NCI-H345 (cell line): ENCODE measurements at places on chromosomes 3 and 15.
A peak's percentile ranks its signal among the peaks of the same experiment; 100 is the strongest.

DNA sequence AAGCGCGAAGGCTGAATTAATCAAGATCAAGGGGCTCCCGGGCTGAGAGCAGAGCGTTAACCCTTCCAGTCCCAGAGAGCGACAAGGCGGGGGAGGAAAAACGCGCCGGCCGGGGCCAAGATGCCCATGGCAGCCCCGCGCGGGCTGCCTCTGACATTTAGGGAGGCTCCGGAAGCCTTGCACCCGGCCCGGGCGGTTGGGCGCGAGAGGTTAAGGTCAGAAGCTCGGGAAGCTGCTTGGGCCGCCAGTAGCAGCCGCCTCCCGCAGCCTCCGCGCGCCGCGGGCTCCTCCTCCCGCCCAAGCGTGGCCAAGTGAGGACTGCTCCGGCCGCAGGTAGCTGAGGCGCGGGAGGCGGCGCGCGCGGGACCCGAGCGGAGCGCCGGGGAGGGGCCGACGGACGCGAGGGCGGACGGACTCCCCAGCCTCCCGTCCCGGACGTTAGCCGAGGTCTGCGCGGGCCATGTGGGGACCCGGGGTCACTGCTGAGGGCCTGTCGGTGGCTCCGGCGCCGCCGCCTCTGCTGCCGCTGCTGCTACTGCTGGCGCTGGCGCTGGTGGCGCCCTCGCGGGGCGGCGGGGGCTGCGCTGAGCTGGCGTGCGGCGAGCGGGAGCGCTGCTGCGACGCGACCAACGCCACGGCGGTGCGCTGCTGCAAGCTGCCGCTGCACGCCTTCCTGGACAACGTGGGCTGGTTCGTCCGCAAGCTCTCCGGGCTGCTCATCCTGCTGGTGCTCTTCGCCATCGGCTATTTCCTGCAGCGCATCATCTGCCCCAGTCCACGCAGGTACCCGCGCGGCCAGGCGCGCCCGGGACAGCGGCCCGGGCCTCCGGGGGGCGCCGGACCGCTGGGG lies at the start of gene C3orf80:
TSS of gene C3orf80 (plus strand) at position 247 of the 850 bp plus-strand sequence. CDS start at position 461, 214 bp downstream.
- DNase-seq = peak; percentile 56

DNA sequence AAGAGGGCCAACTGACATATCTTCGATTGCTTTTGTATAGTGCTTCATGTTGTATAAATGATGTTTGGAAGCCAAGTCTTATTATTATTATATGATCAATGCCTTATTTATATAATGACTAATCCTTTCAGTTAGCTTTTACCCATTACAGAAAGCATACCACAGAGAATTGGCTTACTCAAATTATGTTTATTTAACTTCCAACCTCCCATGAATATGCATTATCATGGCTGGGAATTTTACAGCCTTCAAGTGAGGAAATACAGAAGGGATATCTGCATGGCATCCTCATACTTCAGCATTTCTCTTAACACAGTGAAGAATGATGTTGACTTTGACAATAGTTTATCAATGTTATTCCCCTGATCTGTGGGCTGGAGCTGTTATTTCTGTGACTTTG lies 225.9 kb upstream of the GAP43 start:
- DNase-seq = no peak

GRCh38 chr3:144055604-144056003 lies 84.0 kb downstream of the DIPK2A start:
- no peak for DNase-seq

DNA sequence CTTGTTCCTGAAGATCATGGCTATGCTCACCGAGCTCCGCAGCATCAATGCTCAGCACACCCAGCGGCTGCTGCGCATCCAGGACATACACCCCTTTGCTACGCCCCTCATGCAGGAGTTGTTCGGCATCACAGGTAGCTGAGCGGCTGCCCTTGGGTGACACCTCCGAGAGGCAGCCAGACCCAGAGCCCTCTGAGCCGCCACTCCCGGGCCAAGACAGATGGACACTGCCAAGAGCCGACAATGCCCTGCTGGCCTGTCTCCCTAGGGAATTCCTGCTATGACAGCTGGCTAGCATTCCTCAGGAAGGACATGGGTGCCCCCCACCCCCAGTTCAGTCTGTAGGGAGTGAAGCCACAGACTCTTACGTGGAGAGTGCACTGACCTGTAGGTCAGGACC lies 35.2 kb downstream of the NR1I2 start:
- DNase-seq = no peak

DNA sequence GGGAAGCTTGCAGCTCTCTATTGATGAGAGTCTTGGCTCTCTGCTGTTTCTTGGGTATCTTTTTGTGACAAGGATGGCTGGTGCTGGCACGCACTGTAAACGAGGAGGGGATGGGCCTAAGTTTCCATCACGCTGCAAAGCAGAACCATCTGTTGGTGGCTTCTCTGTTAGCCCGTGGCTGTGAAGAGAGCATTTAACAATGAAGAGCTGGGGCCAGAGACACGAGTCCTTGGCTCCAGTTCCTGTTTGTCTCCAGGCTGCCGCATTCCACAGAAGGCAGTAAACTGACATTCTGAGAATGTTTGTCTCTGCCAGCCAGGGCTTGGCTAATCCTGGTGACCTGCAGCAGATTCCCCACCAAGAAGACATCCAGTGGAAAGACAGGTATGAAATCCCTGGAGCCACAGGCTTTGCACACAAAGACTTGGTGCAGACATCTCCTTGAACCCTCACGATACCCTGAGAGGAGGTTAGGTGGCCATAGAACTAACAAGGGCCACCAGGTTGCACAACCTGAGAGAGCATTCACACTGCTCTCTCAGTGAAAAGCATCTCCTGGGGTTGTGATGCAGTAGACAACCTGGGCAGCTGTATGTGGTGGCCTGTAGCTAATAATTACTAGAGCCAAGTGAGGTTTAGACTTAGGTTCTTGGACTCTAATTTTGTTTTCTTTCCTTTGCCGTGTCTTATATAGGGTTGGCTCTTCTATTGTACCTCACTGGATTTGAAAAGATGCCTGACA lies 130.9 kb downstream of the ASB7 start:
- DNase-seq = no peak

GRCh38 chr15:74384881-74385643 lies 17.6 kb upstream of the CYP11A1 start:
- DNase-seq = no peak

DNA sequence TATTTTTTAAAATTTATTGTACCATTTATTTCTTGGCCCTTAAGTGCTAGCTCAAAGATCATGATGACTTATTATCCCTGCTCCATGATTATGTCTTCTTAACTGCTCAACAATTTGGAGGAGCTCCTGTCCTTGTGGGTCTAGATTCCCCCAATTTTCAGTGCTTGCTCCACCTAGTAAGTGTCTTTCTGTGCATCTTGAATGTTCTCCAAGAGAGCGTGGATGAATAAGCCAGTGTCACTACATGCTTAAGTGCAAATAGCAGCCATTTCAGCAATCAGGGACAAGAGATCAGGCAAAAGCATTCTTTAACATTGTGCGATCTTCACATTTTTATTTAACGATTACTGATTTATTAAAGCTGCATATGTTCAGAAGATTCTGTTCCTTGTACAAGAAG lies 99.4 kb downstream of the ALCAM start:
- DNase-seq = no peak

DNA sequence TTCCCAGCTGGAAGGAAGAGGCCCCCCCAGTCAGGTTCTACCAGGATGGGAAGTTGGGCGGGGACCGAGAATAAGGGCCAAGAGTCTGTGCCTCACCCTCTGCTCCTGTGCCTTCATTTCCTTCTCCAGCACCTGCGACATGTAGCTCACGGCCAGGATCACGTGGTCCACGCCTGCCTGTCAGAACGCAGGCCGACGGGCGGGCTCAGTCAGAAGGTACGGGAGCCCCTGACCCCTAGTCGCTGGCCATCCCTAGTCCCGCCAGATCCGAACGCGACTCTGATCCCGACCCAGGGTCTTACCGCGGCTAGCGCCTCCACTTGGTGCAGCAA lies 489 bp downstream of the GMPPB start:
- DNase-seq = peak; percentile 34

DNA sequence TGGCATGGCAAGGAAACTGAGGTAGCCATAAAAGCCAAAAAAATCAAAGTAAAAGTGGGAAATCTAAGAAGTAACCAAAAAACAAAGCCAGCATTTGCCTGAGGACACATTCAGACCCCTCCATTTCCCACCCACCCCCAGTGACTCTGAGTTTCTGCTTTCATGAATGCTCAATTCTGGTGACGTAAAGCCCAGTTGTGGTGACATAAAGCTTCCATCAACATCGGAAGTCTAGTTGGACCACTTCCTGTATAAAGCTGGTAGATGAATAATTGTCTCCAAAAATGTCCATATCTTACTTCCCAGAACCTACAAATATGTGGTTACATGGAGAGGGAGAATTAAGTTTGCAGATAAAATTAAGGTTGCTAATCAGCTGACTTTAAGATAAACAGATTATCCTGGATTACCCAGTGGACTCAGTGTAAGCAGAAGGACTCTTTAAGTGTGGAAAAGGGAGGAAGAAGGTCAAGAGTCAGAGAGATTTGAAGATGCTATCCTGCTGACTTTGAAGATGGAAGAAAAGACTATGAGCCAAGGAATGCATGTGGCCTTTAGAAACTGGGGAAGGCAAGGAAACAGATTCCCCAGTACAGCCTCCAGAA lies 62.0 kb upstream of the ST3GAL6 start:
- no peak for DNase-seq
